Endothelial cell (in vitro differentiated cells): ENCODE measurements at places on chromosomes 2 and 18.

DNA sequence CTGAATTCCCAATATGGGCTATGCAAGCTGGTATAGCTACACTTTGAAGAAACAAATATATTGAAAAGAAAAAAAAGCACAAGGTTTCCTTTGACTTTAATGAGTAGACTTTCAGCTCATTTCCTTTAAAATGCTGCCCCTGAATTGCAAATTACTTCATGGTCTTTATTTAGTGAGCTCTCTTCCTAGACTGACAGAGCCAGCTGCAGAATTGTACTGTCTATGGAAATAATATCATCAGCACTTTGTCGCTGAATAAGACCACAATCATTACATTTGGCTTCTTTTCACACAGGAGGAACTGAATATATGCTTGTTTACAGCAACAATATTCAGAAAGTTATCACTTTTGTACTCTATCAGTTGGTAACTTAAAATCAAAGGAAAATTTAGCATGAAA lies 41.7 kb downstream of the ARL5A start:
- DNase-seq: no peak

DNA sequence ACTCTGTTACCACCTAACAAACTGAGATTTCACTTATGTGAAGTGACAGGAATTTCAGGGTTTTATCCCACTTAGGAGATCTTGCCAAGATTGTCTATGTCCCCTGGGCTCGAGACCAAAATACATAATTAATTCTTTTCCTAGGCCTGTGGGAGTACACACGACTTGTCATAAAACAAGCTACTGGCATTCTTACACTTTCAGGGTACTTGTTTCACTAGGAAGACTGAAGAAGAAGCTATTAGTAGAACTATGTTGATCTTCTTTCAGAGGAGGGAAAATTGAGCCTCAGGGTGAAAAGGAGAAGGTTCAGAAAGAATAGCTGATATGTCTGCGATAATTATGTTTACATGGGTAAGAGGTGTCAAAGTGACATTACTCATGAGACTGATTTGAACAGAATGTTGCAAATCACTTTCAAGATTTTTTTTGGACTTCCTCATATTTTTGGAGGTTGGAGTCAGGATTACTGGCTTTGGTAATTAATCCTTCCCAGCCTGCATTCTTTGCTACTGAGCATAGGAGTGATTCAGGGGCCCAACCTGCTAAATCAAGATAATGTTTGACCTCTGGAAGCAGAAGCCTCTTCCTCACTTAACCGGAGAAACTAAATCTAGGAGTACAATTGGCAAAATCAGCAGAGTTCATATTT lies 240.0 kb upstream of the NT5C1B start:
- no peak for DNase-seq

- no peak for DNase-seq
These were observed 206.6 kb upstream of the RBMS1 start for GRCh38 chr2:160700021-160700814.

DNA sequence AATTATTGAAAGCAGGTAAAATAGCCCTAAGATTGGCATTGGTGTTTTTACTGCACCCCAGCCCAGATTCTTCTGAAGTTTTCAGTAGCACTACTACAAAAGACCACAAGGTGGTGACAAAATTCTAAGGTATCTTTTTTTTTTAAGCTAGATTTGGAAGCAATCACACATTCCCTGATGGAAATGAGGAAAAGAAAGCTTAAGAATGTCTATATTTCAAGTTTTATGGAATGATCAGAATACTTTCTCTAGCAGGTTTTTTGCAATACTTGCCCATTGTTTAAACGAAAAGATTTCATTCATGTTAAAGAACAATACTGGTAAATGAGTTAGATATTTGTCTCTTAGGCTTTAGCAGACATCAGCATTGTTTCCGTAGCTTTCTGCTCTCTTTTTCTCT lies 32.1 kb upstream of the ZNF638 start:
- DNase-seq: peak; percentile 13

- DNase-seq: peak; percentile 27
These were observed 21.3 kb downstream of the NOL10 start for GRCh38 chr2:10668402-10669012.
